ENCODE measurements at places on chromosomes 4 and X. TPM values are rescaled to one million over a fixed set of nuclear protein-coding genes. Genes with fewer than 3 reads are reported as not detected.

Gene VGLL1
- not detected for total RNA-seq

Gene ERCC6L
- 0.08 TPM for total RNA-seq

Gene NEIL3
- not detected for total RNA-seq

Gene ASMTL
- 31.8 TPM for total RNA-seq

Gene PTTG2
- 0.67 TPM for total RNA-seq

Gene CFAP47
- total RNA-seq, result not detected

Gene PGAM4
- not detected for total RNA-seq

Gene SMIM10
- total RNA-seq, result 4.6 TPM

Gene TLR1
- total RNA-seq, result 3.4 TPM

Gene SLC26A1
- total RNA-seq, result 0.19 TPM

Gene MGAT4D
- total RNA-seq, result not detected

Gene ALB
- total RNA-seq, result 4.5 TPM

Gene CPLX1
- total RNA-seq, result 4.3 TPM

Gene HS6ST2
- 0.08 TPM for total RNA-seq

Gene GRIA2
- not detected for total RNA-seq

Gene GRIA3
- 0.54 TPM for total RNA-seq

Gene TRIM75
- total RNA-seq, result not detected

Gene KLHL4
- 1.0 TPM for total RNA-seq

Gene GYG2
- 1.3 TPM for total RNA-seq

Gene SYNPO2
- 196 TPM for total RNA-seq

Gene ABCG2
- total RNA-seq, result 0.75 TPM

Gene LINC00632
- 158 TPM for total RNA-seq

Gene SHROOM2
- total RNA-seq, result 0.70 TPM

Gene RHOXF2
- total RNA-seq, result not detected

Gene ATOH1
- not detected for total RNA-seq

Gene CENPE
- 0.40 TPM for total RNA-seq

Gene FOXP3
- total RNA-seq, result not detected

Gene MAGEC2
- total RNA-seq, result not detected

Gene ABLIM2
- 26.8 TPM for total RNA-seq

Gene PPP4R3C
- total RNA-seq, result not detected

Gene IL13RA2
- total RNA-seq, result not detected

Gene TENM3
- total RNA-seq, result 3.0 TPM

Gene GPRIN3
- total RNA-seq, result 6.2 TPM

Gene GABRA4
- total RNA-seq, result 5.9 TPM

Gene PPEF1
- 0.30 TPM for total RNA-seq

Gene BBS12
- 4.9 TPM for total RNA-seq

Gene SLITRK2
- total RNA-seq, result 0.27 TPM

Gene C1QTNF7
- 1.9 TPM for total RNA-seq

Gene ADGRG4
- not detected for total RNA-seq

Gene SNCA
- 4.0 TPM for total RNA-seq

Gene PDE6B
- 1.1 TPM for total RNA-seq

Gene SSX1
- not detected for total RNA-seq

Gene SYN1
- total RNA-seq, result 10.9 TPM

Gene DMP1
- not detected for total RNA-seq

Gene EGF
- total RNA-seq, result 13.8 TPM

Gene ADGRL3
- total RNA-seq, result 3.0 TPM

Gene NAT8L
- 1.00 TPM for total RNA-seq

Gene CXCL3
- 0.75 TPM for total RNA-seq

Gene PDLIM3
- total RNA-seq, result 208 TPM

Gene CENPVL1
- total RNA-seq, result not detected

Gene ODAPH
- total RNA-seq, result not detected

Gene DUSP21
- not detected for total RNA-seq

Gene HMGB3
- total RNA-seq, result 9.0 TPM

Data from Right ventricle myocardium superior (tissue), 1 donor.